GM06990 (cell line): ENCODE measurements at places on chromosomes 7 and 10.

GRCh38 chr10:132572545-132572937 is 35.0 kb downstream of the INPP5A start:
- no peak for DNase-seq

- no peak for DNase-seq
Observed at GRCh38 chr10:15515202-15515601, 144.1 kb upstream of the FAM171A1 start.

GRCh38 chr10:95397747-95398146 is 106.9 kb upstream of the PDLIM1 start:
- DNase-seq = no peak

- DNase-seq = no peak
Observed at GRCh38 chr7:31679574-31680305, 7.3 kb upstream of the PPP1R17 start.

GRCh38 chr7:69751026-69751425 is 152.8 kb downstream of the AUTS2 start:
- no peak for DNase-seq
